ENCODE measurements at places on chromosomes 2 and 18.

DNA sequence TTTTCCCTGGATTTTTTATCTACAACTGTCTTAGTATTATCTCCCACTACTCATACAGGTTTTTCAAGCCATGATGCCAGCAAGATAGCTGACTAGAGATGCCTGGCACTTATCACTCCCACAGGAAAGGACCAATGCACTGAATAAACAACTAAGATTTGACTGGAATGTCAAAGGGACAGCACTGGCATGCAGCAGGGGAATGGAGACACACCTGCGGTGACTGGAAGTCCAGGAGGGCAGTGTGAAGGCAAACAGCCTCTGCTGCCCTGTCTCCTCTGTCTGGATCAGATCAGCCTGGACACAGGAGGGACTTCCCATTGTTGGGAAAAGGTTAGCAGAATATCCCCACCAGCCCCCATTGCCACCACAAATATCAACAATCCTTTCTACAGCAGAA lies 85.1 kb downstream of the TMEM237 start:
- DNase-seq, result no peak

- DNase-seq, result no peak
Measured at GRCh38 chr2:64946769-64947247, 42.4 kb upstream of the SLC1A4 start.

GRCh38 chr2:60934165-60934722 lies 52.9 kb downstream of the REL start:
- no peak for DNase-seq

DNA sequence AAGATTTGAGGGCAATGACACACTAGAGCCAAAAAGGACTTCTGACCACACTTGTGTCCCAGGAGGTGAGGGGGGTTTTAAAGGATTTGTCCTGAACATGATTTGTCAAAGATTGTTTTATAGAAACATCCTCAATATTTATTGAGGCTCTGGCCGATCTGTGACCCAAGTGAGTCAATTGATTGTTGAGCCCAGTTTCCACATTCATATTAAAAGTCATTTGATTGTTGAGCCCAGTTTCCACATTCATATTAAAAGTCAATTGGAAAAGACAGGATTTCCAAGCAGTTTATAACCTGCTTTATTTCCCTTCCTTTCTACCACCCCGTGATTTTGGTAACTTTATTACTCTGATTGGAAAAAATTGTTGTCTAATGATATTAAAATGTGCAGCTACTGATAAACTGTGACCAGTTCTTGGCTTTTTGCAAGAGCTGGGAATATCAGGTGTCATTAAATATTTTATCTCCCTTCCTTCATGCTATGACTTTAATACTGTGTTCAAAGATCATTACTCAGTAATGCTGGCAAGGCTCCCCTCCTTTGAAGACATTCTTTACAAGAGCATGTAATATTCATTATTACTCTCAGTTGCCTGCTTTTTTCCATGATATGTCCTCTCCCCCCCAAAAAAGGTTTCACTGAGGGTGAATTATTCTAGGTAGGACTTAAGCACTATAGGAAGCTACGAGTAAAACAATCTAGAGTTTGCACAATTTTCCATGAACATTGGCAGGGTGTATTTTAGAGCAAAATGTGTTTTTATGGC lies 75.3 kb downstream of the HRH4 start:
- DNase-seq, result no peak

- DNase-seq, result no peak
Measured at GRCh38 chr2:178473931-178474330, 4.5 kb downstream of the FKBP7 start.

DNA sequence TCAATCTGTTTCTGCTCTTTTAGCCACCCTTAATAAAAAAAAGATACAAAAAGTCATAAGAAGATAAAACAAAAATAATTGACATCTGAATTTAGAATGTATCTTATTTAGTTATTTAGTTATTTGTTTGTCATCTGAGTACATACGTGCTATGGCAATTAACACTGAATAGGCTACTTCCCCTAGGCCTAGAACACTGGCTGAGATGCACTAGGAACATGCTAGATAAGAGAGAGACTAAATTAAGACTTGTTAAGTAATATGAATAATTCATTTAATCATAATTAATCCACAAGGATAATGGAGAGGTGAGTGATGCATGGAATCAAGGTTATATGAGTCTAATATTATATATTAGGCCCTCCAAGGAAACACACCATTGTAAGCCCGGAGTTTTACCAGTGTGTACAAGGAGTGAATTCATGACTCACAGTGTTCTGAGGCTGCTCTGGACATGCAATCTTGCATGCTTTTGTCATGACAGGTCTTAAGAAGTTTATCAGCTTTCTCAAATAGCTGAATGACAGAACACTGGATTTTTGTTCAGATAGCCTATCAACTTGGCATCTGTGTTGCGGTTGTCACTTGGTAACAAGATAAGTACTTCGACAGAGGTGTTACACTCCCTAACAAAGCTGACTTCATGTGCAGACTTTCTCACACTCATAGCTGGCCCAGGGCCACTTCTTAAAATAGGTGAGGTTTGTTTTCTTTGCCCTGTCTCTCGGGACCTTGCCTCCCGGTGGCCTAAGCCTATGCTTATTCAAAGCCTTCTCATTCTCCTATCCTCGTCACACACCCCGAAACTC lies 5.0 kb upstream of the SERPINB2 start:
- no peak for DNase-seq

DNA sequence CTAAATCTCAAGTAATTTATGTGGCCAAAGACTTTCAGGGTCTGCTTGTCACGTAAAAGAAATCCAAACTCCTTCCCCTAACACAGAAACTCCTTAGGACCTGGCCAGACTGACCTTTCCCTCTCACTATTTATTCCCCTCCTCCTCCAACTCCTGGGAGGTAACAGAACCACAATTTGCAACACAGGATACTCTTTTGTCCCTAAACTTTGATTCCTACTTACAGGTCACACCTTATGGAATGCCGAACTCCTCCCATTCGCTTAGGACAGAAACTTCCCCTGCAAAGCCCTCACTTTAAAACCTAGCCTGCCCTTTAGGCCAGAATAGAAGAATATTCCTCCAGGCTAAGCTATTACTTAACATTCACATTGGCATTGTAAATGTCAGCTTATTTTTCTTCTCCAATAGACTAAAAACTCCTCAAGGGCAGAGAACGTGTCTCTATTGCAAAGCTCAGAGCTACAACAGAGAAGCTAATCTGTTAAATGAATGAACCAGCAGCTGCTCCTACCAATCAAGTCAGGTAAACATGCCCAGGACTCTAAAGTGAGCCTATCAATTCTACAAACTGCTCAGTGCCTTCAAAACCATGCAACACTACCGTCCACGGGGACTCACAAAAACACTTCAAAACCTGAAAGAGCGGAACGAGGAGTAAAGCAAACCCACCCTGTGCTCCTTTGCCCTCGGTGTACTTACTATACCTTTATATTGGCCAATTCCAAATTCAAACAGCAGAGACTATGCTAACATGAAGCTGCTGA lies 6.1 kb downstream of the INO80D start:
- DNase-seq, result no peak

GRCh38 chr2:159187106-159187505 lies 99.4 kb downstream of the WDSUB1 start:
- no peak for DNase-seq

DNA sequence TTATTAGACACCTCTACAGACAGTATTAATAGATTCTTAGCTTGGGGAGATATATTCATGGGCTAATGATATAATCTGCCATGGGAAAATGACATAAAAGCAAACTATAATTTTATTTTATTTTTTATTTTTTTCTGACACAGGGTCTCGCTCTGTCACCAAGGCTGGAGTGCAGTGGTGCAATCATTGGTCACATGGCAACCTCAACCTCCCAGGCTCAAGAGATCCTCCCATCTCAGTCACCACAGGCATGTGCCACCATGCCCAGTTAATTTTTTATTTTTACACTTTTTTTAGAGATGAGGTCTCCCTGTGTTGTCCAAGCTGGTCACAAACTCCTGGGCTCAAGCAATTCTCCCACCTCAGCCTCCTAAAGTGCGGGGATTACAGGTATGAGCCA lies 39.3 kb downstream of the RTN4 start:
- DNase-seq, result no peak

DNA sequence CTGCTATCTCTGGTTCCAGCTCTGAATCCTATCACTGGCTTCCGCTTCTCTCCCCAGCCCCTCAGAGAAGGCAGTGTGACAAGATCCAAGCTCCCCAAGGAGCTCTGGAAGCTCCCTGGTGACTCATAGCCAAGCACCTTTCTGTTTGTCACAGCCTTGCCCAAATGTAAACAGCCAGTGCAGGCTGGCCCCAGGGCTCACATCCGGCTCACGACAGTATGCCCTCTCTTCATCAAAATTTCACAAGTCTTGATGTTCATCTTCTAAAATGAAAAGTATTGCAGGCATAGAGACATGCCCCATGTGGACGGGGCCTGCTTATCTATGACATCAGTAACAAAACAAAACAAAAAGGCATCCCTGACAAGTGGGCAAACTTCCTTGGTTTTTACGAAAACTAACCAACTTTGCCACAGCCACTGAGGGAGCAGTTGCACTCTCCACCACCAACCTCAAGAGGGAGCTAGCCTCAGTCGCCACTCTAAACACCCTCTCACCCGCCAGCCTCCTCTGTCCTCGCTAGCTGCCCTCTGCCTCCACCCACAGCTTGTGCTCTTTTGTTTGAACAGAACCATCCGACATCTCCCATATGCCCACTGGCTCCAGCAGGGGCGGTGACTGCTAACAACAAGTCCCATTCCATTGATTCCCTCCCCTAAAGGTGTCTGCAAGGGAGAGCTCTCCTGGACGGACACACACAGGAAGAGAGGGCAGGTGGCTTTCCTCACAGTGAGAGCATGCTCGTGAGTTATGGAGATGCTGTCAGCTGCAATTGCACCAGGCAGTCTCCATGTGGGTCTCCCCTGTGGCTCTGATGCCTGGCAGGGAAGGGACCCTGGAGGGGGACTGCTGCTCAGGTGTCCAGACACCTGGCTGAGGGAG lies 71.0 kb upstream of the DAPL1 start:
- DNase-seq, result no peak

- DNase-seq, result no peak
Measured at GRCh38 chr18:72206814-72207213, 337.3 kb downstream of the CBLN2 start.

DNA sequence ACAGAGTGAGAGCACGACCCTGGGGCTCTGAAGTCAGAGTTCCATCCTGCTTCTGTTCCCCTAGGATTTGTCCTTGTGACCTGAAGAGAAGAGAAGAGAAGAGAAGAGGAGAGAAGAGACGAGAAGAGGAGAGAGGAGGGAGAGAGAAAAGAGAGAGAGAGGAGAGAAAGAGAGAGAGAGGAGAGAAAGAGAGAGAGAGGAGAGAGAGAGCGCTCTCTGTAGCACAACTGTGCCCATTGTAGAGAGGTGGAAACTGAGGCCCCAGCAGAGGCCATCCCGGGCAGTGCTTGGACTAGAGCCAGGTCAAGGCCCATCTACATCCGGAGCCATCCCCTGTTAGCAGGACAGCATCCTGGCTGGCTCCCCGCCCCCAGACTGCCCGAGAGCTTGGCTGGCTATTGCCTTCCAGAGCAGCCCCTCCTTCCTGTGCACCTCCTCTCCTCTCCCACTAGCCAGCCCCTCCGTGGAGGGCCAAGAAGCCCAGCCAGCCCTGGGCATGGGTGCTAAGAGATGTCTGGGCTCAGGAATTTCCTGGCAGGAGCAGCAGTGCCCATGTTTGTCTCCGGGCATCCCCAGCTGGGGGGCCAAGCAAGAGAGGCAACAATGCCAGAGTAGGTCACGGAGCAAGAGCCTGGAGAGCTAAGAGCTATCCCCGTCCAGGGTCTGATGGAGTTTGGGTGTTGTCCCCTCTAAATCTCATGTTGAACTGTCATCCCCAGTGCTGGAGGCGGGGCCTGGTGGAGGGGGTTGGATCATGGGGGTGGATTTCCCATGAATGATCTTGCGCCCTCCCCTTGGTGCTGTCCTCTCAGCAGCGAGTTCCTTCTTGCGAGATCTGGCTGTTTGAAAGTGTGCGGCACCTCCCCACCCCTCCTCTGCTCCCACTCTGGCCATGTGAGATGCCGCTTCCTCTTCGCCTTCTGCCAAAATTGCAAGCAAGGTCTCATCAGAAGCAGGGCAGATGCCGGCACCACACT lies 18.2 kb upstream of the GPR55 start:
- peak; percentile 49 for DNase-seq

- DNase-seq, result no peak
Measured at GRCh38 chr2:202032846-202033316, 774 bp upstream of the FZD7 start.

DNA sequence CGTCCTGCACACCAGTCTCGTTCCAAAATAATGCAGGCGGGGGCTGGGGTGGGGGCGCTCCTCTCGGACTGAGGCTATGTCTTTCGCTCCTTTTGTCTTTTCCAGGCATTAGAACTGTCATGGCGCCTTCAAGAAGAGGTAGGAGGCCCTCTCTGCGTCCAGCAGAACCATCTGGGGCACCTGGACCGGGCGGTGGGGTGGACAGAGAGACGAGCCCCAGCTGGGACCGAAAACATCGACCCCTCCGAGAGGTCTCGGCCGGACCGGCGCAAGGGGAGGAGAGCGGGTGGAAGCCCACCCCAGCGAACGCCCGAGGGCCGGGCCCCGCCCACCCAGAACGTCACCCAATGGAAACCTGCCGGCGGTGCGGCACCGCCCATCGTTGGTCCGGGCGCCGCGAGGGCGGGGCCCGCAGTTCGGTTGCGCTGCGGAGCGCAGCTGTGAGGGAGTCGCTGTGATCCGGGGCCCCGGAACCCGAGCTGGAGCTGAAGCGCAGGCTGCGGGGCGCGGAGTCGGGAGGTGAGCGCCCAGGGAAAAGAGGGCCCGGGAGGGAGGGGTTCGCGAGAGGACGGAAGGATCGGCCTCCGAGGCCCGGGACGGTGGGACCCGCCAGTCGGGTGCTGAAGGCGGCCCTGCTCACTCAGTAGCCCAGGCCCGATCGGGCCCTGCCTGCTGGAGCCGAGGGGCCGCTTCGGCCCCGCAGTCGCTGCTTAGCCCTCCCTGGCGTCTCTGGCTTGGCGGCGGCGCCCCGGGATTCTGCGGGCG lies at the start of gene NRBP1:
Gene NRBP1 (plus strand): TSS at position 419 of the 765 bp plus-strand sequence. CDS start 4,643 bp downstream, outside the sequence.
- peak; percentile 91 for DNase-seq

DNA sequence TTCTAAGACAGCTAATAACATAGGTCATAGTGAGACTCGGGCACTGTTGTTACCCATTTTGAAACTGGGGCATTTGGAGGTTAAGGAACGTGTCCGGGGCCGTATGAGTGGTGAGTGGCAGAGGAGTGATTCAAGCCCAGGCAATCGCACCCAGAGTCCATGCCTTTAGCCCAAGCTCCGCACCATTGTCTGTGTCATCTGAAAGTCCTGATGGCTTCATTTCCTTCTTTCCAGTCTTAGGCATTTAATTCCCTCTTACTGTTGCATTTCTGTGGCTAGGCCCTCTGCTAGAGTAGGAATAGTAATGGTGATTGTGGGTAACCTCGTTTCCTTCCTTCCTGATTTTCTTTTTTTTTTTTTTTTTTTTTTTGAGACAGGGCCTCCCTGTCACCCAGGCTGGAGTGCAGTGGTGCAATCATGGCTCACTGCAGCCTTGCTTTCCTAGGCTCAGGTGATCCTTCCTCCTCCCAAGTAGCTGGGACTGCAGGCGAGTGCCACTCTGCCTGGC lies 49.8 kb upstream of the ASB1 start:
- DNase-seq, result no peak

- DNase-seq, result no peak
Measured at GRCh38 chr2:153519257-153519875, 40.8 kb upstream of the RPRM start.

- no peak for DNase-seq
Measured at GRCh38 chr18:56851774-56852173, 200.6 kb downstream of the WDR7 start.
